ENCODE measurements at places on chromosomes 2 and 18.

DNA sequence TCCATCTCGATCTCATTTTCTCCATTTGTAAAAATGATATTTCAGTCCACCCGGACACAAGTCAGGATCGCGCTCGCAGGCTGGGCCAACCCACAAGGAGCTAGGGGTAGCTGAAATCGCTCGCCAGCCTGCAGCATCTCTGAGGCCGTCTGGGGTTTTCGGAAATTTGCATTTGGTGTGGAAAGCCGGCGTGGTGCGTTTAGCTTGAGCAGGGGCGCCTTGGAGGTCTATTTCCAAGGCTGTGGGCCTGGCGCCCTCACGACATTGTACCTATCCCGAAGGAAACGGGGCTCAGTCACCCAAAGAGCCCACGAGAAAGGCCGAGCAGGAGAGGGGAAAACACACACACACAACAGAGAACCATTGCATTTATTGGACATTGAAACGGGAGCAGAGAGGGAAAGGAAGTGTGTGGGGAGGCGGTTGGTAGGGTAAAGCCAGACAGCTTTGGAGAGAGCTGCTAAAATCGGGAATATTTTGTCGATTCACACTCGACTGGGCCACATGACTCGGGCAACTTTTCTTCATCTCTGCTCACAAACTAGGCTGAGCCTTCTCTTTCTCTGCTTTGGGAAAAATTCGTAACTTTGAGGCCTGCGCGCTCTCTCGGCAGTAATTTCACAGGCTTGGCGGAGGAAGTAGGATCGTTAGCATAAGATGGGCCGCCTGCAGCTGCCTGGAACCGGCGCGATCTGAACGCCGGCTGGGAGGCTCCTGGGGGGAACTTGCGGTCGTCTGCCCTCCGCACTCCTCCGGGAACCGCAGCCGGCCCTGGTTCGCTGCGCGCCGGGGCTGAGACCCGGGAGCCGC, 1.1 kb upstream of the HOXD8 start:
- peak; percentile 51 for DNase-seq

GRCh38 chr2:99066075-99066958, 75.2 kb upstream of the C2orf15 start:
- DNase-seq, result peak; percentile 57

DNA sequence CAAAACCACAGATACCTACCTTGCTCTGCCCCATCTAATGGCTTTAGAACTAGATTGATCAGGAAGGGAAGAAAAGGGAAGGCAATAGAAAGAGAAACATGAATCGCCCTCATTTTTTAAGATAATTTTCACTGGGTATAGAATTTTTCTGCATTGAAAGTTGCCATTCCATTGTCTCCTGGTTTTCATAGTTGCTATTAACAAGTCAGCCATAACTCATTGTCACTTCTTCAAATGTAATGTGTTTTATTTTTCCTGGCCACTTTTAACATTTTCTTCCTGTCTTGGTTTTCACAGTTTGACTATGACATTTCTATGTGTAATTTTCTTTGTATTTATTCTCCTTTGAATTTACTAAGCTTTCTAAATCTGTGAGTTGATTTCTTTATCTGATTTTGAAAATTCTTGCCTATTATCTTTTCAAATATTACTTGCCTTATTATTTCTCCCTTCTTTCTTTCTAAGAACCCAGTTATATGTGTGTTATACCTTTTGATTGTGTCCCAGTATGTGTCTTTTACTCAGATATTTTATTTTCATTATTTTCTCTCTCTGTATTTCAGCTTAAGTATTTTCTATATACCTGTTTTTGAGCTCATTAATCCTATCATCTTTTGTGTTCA, 85.5 kb upstream of the GLI2 start:
- no peak for DNase-seq

DNA sequence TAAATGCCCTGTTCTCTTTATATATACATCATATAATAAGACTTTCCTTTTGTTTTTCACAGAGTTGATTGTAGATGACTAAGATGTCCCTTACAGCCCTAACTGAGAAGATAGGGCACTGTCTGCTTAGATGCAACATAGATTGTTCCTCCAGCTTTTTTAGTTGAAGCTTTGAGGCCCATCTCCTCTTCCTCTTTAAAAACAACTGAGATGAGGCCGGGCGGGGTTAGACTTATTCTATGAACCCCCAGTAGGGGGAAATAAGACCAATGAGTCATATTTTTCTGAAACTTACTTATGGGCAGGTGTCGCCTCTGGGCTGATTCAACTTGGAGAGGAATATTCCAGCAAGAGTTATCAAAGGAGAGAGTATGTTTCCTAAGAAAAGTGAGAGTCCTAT, 84.6 kb downstream of the FBXO15 start:
- no peak for DNase-seq

DNA sequence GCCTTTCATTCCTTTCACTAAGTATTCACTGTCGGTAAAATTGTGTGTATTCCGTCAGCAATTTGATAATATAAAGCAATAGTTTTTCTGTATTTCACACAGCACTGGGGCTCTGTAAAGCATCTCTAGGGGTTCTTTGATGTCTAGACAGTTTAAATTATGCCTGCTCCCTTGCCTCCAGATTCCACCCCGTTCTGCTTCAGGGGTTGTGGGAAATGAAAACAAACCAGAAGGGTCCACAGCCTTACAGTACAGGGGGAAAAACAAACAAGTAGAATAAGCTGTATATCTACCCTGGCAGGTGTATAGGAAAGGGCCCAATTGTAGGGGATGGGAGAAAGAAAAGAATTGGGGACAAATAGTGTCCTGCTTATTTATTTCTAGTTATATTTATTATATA, 63.1 kb downstream of the ASXL3 start:
- no peak for DNase-seq

GRCh38 chr2:72137498-72138010, 10.1 kb downstream of the CYP26B1 start:
- DNase-seq, result no peak
